ENCODE measurements at places on chromosomes 13 and 19.

GRCh38 chr19:862581-863314 is 3.3 kb downstream of the CFD start:
- DNase-seq, result no peak

DNA sequence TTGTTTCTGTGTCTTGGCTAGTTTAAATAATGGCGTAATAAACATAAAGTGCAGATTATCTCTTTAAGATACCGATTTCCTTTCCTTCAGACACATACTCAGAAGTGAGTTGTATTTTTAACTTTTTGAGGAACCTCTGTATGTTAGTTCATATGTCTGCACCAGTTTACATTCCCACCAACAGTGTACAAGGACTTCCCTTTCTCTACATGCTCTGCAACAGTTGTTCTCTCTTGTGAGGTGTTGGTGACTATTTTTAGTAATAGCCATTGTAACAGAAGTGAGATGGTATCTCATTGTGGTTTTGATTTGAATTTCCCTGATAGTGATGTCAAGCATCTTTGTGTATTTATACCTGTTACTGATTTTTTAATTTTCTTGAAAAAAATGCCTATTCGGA is 418.6 kb downstream of the UQCRFS1 start:
- DNase-seq, result no peak

- DNase-seq, result no peak
Measured at GRCh38 chr13:73715911-73716510, 418.2 kb downstream of the KLF12 start.

- no peak for DNase-seq
Measured at GRCh38 chr13:39688699-39689405, 33.4 kb downstream of the COG6 start.

GRCh38 chr19:12111176-12111575 is 29.0 kb downstream of the ZNF20 start:
- no peak for DNase-seq

DNA sequence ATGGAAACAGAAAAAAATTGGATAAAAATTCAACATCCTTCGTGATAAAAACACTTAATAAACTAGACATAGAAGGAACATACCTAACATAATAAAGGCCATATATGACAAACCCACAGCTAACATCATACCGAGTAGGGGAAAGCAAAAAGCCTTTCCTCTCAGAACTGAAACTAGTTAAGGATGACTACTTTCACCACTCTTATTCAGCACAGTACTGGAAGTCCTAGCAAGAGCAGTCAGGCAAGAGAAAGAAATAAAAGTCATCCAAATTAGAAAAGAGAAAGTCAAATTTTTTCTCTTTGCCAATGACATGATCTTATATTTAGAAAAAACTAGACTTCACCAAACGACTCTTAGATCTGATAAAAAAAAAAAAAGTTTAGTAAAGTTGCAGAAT is 25.8 kb upstream of the SLC7A9 start:
- no peak for DNase-seq

- DNase-seq, result no peak
Measured at GRCh38 chr13:91609353-91609752, 210.9 kb downstream of the GPC5 start.

DNA sequence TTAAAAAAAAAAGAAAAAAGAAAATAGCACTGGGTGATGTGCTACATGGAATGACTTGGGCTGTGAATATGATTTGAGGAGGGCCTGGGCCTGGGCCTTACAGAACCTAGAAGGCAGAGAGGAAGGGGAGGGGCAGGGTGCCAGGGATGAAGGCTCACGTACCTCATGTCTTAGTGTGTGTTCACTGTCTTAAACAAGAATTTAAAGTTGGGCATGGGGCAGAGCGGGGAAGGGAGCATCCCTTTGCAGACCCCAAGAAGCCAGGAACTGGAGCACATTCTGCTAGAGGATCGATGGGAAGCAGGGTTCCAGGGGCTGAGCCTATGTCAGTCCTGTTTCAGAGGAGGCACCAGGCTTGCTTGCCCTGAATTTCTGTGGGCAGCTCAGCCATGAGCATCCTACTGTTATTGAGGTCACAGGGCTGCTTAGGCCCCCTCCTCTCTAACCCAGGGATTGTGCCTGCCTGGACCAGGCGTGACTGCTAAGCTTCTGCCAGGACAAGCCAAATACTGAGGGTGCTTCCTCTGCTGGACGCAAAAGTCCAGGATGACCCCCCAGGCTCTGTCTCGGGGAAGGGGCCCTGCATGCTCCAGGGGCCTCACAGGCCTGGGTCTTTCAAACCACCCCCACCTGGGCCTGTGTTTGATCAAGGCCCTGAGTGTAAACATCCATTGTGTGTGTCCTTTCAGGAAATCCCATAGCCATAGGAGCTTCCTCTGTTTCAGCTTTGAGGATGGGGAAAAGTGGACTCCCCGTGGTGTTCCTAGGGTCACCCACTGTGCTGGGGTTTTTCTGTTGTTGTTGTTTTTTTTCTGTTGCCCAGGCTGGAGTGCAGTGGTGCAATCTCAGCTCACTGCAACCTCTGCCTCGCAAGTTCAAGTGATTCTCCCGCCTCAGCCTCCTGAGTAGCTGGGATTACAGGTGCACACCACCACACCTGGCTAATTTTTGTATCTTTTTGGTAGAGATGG is 4.8 kb downstream of the LSR start:
- DNase-seq, result no peak

- no peak for DNase-seq
Measured at GRCh38 chr13:55483626-55484158, 1657.0 kb upstream of the PRR20A start.

DNA sequence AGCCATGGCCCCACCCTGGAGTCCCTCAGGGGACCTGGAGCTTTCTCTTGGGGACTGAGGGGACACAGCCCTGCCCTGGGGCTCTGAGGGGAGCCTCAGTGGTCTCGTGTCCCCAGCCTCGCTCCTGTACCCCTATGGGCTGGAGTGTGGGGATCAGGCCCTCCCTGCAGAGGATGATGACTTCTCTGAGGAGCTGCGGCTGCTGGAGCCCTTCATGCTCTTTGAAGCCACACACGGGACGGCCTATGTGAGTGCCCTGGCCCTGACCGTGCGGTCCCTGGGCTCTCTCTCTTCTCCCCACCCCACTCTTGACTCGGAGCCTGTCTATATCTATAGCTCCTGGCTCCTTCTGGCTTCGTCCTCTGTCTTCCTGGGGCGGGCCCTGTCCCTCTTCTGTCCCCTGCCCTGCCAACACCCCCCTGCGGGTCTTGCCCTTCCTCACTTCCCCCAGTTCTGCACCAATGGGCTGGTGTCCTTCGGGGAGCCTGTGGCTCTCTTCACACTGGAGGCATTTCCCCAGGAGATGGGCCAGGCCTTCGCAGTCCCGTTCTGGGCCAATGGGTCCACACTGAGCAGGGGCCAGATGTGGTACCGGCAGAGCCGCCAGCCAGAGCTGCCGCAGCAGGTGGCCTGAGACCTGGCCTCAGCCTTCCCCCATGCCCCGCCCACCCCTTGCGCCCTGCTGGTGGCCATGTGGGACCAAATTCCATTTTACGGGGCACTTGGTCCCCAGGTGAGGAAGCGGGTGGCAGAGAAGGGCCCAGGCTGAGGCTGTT is 33.1 kb downstream of the HPN start:
- no peak for DNase-seq

GRCh38 chr13:89520468-89520867 is 1827.0 kb upstream of the MIR17HG start:
- DNase-seq, result no peak

DNA sequence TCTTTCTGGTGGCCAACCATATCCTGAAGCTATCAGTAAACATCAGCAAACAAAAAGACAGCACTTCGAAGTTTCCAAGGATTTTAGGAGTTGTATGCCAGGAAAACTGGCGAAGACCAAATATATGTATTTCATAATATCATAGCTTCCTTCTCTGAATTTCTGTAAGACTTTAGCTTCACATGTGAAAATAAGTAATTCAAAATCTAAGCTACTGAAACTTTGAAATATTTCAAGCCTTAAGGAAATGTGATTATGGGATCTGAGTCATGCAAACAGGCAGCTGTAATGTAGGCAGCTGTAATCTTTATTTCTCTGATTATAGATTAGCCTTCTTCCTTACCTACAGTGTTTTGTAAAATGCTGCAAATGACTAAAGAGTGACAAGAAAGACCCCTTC is 70.7 kb upstream of the ANKRD10 start:
- DNase-seq, result no peak

- no peak for DNase-seq
Measured at GRCh38 chr13:105611424-105611823, 924.0 kb downstream of the EFNB2 start.

GRCh38 chr19:51820011-51820410 is 25.1 kb downstream of the FPR3 start:
- no peak for DNase-seq

DNA sequence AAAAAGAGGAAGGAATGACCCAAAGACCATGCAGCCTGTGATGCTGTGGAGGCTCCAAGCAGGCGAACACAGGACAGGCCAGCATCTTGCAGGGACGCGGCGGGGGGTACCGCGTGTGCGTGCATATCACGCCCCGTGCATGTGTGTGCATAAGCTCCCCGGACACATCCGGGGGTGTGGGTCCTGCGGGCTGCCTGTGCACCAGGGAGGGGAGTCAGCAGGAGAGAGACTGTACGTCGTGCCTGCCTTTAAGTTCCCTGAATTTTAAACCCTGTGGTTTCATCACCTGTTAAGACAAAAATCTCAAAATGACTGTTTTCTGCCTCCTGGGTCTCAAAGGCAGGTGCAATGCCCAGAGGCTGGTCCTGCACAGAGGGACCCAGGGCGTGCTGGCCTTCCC is 16.6 kb downstream of the ADAT3 start:
- DNase-seq, result no peak

GRCh38 chr19:43809762-43810696 is 7.8 kb upstream of the LYPD5 start:
- no peak for DNase-seq

DNA sequence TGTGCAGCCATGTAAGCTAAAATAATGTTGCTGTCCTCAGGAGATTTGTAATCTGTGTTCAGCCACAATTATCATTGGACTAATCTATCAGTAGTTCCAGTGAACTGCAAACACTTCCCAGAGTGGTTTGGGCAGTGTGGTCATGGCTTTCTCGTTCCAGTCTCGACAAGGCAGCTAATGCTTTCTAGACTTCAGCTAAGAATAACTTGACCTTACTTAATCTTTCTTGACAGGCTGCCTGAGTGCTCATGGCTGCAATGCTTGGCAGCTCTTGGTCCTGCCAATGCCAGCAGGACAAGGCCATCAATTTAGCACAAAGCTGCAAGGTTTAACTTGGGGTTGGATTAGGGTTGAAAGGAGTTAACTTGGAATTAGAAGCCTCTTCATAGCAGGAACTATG is 32.8 kb downstream of the ATP12A start:
- no peak for DNase-seq

GRCh38 chr13:33678906-33679657 is 138.9 kb upstream of the RFC3 start:
- DNase-seq, result no peak

GRCh38 chr19:40305403-40305802 is 20.3 kb upstream of the AKT2 start:
- peak; percentile 39 for DNase-seq

- DNase-seq, result no peak
Measured at GRCh38 chr13:48586591-48587103, 53.8 kb upstream of the RCBTB2 start.

DNA sequence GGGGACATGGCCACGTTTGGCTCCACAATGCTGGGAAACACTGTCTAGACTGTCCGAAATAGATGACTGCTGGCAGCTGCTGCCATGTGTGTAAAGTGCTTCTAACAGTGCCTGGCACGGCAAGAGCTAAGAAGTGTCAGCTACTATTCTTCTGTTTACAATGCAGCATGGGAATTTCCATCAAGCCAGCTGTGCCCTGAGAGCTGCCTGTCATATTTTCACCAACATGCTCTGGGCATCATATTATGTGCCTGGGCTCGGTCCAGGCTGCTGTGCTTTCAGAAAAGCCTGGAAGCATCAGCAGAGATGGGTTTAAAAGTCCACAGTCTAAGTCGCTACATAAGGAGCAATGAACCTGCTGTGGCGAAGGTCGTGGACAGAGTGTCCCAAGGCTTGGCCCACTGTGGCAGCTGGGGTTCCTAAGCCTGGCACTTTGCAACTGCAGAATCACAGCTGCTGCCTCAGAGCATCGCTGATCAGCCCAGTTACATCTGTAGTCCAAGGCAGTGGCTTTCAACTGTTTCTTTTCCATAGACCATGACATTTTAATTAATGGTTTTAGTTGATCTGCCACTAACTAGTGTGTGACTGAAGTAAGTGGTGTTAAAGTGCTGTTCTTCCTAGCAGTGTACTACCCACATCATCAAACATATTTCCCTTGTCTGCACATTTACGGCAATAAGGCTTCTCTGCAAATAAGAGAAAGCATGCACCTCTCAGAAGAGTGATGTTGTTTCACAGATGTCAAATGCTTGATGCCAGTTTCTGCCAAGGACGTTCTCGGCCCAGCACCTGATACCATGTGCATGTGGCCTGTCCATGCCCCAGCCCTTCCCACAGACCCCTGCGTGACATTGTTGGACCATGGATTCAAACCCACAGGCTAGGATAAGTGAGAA is 95.7 kb upstream of the C1QTNF9B start:
- DNase-seq, result no peak

DNA sequence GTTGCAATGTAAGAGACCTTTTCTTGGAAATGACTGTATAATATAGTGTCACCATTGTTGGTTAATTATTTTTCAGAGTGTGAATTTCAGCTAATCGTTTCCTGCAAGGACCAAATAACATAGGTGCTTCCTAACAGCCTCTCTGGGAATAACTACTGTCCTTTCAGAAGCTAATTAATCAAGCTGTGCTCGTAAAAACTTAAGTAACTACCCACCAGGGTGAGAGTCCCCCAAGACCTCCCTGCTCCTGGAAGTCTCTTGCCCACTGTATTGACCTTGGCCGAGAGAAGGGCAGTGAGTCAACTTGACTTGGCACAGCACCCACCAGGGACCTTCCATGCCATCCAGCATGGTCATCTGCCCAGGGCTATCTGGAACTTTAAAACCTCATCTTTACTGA is 50.3 kb downstream of the UQCRFS1 start:
- DNase-seq, result no peak

- no peak for DNase-seq
Measured at GRCh38 chr13:45292176-45292575, 48.8 kb downstream of the TPT1 start.

DNA sequence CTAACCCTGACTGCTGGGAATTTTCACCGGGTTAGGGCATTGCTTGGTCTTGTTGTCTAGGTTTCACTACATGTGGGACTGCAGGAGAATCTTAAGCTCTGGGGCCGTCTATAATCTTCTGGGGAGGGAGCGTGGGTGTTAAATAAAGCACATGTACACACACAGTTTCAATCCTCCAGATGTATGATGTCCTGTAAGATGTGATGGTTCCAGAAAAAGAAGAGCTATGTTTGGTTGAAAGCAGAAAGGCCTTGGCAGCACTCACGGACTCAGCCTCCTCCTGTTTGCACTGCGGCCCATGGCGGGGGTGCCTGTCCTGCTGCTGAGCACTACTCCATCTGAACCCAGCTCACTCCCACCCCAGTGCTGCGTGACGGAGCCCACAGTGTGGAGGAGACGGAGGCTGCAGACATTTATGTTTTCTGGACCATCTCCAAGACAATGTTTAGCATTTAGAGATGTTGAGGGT is 343.5 kb downstream of the TEX29 start:
- DNase-seq, result no peak

- no peak for DNase-seq
Measured at GRCh38 chr19:45514376-45515051, 7.2 kb downstream of the VASP start.

- no peak for DNase-seq
Measured at GRCh38 chr13:27622881-27623280, 1.2 kb downstream of the POLR1D start.
